ENCODE measurements at places on chromosomes 2 and 18.

GRCh38 chr2:38754506-38754905 lies 3.3 kb upstream of the SRSF7 start:
- no peak for DNase-seq

- peak; percentile 82 for DNase-seq
These were observed 10.8 kb upstream of the ERMN start for GRCh38 chr2:157336137-157337010.

DNA sequence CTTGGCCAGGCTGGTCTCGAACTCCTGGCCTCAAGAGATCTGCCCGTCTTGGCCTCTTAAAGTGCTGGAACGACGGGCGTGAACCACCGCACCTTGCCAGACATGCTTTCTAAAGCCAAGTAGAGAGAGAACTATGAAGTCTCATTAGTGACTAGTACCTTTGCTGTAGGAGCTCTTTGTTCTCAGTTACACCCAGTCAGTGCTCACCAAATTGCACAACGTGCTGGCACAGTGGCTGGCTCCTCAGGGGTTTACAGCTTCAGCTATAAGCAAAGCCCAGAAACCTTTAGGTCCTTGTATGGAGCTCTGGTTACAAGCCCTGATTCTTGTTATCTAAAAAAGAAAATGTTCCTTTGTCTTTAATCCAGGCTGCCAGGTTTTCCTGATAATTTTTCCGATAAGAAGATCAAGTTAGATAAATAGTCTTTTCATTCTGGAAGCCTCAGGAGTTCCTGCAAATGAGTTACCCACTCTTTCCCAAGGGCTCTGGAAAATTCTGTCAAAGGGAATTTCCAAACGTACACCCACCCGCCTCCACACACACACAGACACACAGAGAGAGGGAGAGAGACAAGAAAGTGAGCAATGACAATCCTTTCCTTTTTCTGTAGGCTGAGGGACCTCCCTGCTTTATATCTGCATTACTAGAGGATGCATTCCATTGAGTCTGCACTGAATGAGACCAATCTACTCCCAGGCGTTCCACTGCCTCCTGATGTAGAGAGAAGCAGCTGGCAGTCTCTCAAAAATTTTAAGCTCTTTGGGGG lies 100.2 kb upstream of the CSRNP3 start:
- no peak for DNase-seq

- DNase-seq = no peak
These were observed 240.7 kb downstream of the KLHL29 start for GRCh38 chr2:23625726-23626125.

- DNase-seq = no peak
These were observed 81.9 kb upstream of the ZNF397 start for GRCh38 chr18:35158728-35159450.

GRCh38 chr2:127185093-127185492 lies 35.0 kb downstream of the CYP27C1 start:
- no peak for DNase-seq

- DNase-seq = no peak
These were observed 14.8 kb upstream of the UXS1 start for GRCh38 chr2:106208874-106209273.

DNA sequence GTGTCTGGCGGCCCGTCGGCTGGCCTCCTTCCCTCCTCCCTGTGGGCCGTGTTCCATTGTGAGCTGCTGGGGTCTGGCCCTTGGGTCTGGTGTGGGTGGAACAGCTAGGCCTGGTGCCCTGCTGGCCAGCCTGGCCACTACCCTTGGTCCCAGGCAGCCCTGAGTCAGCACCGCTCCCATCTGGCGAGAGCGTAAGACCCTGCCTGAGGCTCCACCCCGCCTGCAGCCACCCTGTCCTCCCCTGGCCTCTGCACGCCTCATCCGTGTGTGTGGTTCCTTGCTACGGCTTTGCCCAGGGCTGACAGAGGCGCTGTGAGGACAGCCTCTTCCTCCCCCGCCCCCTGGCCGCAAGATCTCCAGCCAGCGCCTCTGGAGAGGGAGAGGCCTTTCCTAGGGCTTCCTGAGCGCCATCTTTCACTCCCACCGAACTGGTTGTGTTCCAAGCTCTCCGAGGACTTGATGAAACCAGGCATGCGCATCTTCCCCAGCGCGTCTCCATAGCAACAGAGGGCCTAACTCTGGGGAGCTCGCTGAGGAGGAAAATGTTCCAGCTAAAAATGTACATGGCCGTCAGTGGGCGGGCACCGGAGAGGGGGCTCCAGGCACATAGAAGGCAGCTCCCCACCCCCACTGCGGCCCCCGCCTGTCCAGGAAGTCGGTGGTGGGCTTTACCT lies 83.0 kb downstream of the STPG4 start:
- DNase-seq = peak; percentile 75

- no peak for DNase-seq
These were observed 8.5 kb upstream of the CTDSP1 start for GRCh38 chr2:218391202-218391601.

DNA sequence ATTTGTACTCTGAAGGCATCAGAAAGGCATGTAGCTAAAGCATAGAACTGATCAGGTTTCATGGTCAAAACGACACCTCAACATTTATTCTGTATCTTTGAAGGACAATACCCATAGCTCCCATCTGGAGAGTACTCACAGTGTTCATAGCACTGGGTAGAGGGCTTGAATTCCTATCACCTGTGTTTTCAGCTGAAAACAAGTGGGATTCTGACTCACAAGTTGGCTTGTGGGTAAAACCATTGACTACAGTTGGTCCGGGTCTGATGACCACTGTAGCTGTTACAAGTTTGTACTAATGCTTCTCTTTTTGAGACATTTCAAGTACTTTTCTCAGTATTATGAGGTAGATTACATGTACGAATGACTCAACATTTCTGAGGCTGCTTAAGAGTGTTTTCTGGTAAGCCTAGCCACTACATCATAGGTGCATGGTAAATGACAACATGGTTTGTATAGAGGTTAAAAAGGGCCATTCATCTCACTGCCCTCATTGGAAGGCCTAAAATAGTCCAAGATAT lies 68.6 kb upstream of the PELI1 start:
- no peak for DNase-seq

- DNase-seq = no peak
These were observed 108.8 kb upstream of the TRIB2 start for GRCh38 chr2:12607971-12608370.

DNA sequence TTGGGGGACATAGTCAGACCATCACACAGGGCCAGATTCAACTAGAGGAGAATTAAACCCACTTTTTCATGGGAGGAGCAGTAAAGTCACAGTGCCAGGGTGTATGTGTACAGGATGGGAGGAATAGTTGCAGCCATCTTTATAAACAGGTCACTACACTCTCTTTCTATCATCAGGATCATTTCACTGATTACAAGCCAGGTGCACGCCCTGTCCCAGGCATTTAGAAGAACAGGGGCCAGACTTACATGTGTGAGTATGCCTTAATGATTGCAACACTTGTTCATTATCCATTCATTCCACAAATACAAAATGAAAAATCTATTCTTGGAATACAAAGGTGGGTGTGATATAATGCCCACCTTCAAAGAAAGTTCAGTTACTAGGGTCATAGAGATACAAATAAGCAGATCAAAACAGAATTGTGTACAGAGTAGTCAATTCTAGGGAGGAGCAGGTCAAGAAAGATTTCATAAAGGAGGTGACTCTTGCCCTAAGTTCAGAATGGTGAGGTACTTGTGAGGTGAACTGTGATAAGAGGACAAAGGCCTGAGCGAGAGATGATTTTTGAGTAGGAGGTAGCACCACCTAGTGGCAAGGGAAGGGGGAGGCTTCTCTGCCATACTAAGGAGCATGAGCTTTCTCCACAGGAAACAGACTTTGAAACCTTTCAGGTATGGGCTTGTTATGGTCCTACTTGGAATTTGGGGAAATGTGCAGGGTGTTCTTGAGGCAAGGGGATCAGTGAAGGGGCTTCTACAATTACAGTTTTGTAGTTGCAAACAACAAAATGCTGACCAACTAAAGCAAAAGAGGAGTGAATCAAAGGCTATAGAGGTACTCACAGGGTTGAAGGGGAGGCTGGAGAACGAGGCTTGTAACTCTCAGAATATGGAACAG lies 156.3 kb downstream of the SUCLG1 start:
- peak; percentile 71 for DNase-seq

- DNase-seq = no peak
These were observed 99.0 kb downstream of the SNTG2 start for GRCh38 chr2:1049691-1050090.

DNA sequence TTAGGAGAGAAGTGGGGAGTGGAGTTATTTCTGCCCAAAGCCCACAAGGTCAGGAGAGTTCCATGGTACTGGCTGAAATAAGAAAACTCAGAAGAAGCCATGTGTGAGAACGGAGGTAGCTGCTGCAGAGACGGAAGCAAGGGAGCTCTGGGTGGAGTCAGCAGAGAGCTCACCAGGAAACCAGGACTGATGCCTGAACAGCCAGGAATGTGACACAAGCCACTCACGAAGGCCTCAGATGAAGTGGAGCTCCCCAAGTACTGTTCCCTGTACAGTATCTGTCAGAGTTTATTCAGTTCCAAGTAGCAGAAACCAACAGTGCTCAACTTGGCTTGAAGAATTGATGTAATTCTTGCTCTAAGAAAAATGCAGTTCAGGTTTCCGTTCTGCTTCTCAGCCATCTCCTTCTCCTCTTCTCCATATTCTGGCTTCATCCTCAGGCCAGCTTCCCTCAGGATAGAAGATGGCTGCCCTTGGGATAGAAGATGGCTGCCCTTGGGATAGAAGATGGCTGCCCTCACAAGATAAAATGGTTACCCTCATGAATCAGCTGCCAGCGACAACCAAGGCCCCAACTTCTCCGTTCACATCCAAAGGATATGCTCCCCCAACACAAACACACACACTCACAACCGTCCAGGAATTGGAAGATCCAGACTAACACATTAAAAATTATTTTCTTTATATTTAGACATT lies 117.4 kb upstream of the SH3BP4 start:
- no peak for DNase-seq

DNA sequence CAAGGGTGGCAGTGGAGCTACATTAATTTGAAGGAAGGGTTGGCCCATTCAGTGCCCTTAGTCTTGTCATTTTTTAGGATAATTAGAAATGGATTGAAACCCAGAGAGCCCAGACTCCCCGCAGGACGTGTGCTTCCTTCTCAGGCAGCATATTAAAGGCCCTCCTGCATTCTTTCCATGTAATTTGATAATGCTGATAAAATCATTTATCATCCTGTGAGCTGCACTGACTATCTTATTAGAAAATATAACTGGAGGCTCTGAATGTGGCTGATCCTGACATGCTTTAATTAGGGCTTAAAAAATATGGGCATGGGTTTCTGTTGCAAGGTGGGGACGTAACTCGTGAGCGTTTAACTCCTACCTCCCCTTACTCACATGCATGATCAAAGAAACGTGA lies 148.1 kb downstream of the ACKR3 start:
- no peak for DNase-seq

GRCh38 chr2:204012072-204012653 lies 75.6 kb downstream of the ICOS start:
- peak; percentile 8 for DNase-seq
